HAP-1 (cell line): ENCODE measurements at places on chromosomes 6 and 20.

DNA sequence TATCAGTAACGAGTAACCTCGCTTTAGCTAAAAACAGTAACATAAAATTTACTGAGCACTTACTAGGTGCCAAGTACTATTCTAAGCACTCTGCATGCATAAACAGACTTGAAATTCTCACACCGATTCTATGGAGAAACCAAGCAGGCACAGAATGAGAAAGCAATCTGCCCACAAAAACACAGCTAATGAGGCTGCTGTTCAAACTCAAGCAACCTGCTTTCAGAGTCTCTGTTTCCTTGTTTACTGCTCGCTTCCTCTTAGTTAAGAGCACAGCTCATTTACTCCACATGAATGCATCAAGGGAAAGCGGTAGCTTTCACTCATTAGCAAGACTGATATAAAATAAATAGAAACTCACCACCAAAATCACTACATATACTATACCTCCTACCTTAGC lies 37.4 kb downstream of the PRKN start:
- DNase-seq, result no peak

DNA sequence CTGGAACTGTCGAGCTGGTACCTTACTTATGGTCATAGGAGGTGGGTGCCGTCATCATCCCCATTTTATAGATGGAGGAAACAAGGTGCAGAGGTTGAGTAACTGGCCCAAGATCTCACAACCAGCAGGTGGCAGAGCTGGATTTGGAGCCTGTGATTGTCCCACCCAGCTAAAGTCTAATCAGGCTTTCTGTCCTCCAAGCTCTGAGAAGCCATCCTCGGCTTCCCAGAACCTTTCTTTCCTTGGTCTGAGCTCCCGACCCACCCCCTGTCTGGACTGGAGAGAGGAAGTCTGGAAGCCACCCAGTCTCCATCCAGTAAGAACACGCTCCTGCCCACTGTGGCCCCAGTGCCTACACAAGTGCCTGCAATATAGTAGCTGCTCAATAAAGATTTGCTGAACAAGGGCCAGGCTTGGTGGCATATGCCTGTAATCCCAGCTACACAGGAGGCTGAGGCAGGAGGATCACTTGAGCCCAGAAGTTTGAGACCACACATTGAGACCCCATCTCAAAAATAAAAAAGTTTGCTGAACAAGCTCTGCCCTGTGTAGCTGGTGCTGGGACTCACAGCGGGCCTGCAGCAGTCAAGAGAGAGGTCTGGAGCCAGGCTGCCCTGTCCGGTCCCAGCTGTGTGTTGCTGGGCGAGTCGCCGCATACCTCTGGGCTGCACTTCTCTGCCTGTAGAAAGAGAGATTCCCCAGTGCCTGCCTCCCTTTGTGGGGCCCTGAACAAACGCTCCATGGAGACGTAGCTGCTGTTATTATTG lies 32.5 kb upstream of the DLGAP4 start:
- DNase-seq, result no peak

DNA sequence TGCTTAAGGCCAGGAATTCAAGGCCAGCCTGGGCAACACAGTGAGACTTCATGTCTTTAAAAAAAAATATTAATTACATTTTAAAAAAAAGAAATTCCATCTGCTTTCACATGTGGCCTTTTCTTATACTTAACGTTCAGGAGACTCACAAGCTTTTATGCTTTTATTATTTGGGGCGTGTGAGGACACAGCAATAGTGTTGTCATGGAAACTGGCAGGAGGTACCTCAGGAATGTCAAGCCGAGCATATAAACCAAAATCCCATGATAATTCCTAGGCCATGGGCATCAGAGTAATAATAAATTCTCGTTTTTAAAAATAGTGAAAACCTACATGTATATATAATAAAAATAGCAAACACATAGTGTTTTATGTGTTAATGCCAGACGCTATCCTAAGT lies 89.8 kb downstream of the IYD start:
- DNase-seq, result peak; percentile 39

DNA sequence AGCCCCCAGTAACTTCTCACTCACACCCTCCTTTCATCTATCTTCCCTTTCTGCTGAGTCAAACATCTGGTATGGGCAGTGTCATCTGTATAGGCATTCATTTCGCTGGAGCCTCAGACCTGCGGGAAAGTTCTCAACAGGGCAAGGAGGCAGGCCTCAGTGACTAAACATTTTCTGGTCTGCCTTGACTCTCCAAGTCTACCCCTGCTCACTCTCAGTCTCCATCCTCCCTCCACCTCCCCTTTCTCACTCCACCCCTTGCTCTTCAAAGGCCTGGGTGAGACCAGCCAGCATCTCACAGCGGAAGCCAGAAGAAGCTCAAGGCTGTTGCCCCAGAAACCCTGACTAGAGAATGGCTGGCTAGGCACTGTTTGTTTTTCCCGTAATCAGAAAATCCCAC lies 105.0 kb upstream of the BEND6 start:
- DNase-seq, result no peak

DNA sequence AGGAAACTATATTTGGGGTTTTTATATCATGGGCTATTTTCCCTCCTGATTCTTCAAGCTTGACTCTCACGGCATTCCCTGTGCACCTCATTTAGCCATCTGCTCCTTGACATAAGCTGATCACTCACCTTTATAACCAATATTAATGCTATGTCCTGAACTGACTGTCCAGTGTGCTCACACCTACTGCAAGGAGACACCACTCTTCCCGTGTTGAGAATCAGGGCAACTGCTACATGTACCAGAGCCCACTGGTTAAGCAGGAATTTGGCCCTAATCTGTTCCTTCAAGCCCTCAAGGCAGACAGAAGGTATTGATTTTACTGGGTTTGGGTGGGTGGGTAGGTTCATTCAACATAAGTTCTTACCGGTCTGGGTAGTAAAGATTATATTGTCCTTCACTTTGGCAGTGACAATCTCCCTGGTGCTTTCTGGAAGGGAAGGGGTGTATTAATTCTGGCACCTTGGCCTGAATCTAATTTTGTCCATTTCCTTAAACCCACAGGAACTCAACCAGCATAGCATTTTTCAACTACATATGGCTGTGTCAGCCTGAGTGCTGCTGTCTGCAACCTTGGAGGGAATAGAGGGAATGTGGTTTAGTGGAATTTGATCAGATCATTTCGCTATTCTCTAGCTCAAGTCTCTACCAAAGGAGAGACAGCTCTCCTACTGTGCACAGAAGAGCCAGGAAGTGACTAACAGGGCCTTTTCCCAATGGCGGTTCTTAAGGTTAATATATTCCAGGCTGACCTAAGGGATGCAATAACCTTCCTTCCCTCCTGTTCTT lies 293.2 kb downstream of the BTBD9 start:
- no peak for DNase-seq

GRCh38 chr6:44676826-44677433 lies 289.4 kb downstream of the CDC5L start:
- DNase-seq, result no peak

- no peak for DNase-seq
These were observed 6.5 kb upstream of the ZSWIM1 start for GRCh38 chr20:45874576-45874975.

DNA sequence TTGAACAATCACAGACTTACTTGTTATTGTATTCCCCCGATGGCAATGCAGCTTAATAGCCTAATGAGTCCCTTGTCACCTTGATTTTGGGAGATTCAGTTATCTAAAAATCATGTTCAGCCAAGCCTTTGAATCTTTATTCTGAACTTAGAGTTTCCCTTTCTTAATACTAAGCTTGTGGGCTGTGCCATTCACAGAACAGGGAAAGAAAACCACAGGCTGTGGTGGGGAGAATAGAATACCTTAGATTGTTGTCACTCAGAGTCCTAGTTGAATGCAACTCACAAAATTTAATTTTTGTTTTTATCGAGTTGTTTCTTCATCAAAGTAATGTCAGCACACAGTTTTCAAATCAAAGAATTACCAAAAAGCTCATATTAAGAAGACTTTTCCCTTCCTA lies 37.4 kb downstream of the RFPL4B start:
- no peak for DNase-seq

GRCh38 chr6:39879535-39879934 lies 54.7 kb downstream of the MOCS1 start:
- no peak for DNase-seq

GRCh38 chr6:7156643-7157278 lies 49.0 kb downstream of the RREB1 start:
- no peak for DNase-seq

- DNase-seq, result no peak
These were observed 193.9 kb downstream of the DLL1 start for GRCh38 chr6:170096803-170097504.

DNA sequence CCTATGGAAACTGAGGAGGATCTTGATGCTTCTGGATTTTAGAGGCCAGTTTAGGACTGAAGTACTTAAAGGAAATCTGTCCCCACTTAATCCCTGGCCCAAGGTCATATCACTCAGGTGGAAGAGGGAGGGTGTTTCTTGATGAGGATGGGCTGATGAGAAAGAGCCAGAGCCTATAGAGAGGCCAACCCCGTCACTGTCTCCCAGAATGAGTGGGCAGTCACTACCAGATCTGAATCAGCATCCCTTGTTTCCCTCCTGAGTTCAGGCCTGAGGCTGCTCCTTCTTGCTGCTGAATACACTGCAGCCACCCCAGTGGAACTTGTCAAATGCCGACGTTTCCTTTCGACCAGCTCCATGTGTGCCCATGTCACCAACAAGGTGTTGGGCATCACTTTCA lies 14.8 kb downstream of the ARMC12 start:
- DNase-seq, result no peak

- no peak for DNase-seq
These were observed 45.7 kb downstream of the RAMACL start for GRCh38 chr6:166540631-166541331.

DNA sequence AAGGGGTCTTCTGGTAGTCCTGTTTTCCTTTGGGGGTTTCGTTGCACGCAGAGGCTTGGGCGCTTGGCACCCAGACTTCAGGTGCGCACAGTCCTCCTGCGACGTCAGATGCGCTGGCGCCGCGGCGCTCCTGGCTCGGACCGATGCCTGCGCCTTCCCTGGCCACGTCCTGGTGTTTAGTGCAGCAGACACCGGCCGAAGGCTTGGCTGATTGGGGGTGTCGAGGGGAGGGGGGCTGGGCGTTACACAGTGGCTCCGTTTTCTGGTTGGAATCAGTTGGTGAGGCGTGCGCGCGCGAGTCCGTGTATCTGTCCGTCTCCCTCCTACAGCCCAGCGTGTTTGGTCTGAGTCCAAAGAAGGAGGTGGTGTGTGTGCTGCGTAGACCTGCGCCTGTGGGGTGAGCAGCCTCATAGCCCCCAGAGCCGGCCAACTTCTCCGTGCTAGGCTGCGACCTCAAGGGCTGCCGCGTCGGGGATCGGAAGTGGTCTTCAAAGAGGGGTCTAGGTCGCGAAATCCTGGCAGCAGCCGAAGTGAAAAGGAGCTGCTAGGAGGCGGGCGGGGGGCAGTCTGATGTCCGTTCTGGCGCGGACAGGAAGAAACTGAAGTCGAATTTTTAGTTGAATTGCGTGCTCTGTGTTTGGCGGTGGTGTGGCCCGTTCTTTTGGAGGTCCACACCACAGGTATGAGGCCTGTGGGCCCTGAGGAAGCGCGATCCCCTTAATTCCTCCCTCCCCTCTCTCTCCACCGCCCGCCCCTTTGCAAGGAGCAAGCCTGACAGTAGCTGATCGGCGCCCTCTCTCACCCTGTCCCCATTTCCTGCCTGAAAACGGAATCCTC lies 1.5 kb downstream of the SYNDIG1 start:
- no peak for DNase-seq

DNA sequence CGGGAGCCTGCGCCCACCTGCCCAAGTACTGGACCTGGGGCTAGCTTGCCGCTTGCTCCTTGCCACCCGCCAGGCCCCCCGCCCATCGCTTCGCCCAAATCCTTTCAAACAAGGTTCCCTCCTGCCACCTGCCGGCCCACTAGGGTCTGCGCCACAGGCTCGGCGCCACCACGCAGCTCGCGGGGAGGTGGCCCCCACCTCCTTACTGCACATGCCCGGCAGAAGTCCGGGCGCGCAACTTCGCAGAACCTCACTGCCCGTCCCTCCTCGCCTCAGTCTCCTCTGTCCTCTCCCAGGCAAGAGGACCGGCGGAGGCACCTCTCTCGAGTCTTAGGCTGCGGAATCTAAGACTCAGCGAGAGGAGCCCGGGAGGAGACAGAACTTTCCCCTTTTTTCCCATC lies 11.2 kb downstream of the GNAS-AS1 start:
- DNase-seq, result peak; percentile 86

DNA sequence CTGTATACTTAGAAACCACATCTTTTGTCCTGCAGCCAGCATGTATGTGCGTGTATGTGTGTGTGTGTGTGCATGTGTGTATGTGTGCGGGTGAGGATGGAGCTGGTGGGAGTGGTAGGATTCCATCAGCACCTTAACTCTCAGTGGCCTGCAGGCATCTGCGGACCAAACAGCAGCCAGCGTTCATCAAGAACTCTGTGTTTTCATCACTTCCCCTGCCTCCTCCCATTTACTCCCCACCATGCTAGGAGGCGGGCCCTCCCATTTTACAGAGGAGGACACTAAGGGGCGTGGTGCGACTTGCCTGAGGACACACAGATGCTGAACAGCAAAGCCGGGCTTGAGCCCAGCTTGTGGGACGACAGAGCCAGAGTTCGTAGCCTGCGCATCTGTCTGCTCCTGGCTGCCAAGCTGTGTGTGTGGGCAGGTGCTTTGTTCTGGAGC lies 8.9 kb downstream of the VSTM2L start:
- DNase-seq, result peak; percentile 76

GRCh38 chr20:17786221-17786718 lies 86.5 kb downstream of the BANF2 start:
- no peak for DNase-seq

DNA sequence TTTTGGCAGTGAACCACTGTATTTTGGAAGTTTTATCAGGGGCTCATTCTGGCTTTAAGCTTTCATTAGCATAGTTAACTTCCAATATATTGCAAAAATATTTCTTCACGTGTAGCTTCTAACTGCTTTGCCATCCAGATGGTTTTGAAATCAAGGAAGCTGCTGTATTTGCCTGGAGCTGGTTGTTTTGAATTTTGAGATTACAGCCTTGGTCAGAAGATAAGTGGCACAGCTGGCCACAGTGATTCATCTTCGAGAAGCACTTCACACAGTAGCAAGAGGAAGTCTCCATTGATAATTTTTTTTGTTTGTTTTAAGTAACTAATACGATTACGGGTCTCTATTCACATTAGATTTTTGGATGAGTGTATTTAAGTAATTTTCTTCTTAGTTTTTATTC lies 3.8 kb downstream of the APCDD1L start:
- DNase-seq, result no peak

DNA sequence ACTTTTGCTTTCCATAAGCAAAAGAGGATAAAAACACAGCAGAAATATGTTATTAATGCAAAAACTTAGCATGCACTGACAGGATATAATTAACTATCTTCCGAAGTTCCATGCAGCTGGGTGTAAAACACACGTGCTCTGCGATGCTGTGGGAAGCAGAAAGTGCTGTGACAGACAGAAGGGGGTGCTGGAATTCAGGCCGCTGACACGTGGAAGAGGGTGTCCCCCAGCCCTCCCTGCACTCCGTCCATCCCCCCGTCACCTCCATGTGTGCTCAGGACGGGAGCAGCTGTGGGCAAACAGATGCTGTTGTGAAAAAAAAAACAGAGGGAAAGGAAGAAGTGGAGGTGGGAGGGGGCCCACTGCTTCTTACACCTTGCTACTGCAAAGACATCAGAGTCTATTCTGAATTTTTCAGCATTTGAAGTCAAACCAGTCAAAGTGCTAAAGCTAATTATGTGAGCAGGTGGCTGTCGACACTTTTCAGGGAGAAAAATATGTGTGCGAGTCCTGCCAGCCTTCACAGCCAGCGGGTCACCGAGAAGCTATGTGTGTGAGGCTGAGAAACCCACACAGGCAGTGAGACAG lies 175.9 kb upstream of the AFDN start:
- DNase-seq, result no peak

GRCh38 chr6:63573899-63574553 lies 1.7 kb downstream of the LOC128125822 start:
- DNase-seq, result peak; percentile 78
